ENCODE measurements at places on chromosomes 13 and 19.
A peak's percentile ranks its signal among the peaks of the same experiment; 100 is the strongest.

DNA sequence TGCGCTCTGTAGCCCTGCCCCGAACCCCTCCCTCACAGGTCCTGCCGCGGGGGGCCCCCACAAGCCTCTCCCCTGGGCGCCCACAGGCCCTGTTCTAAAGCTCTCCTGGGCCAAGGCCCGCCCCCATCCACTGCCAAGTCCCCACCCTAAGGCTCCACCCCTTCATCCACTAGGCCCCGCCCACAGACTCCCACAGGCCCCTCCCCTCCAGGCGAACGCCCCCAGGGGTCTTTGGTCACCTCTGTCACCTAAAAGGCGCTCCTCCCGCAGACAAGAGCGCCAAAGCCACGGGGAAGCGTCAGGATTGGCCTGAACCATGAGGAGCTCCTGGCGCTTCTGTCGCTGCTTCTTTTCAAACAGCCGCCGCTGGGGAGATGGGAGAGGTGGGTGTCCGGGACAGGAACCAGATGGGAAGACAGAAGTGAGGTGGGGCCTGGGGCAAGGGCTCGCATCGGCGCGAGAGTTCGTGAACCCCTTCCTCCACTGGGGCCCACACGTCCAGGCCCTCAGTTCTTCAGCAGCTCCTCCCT lies 2.3 kb downstream of the TULP2 start:
- no peak for DNase-seq

DNA sequence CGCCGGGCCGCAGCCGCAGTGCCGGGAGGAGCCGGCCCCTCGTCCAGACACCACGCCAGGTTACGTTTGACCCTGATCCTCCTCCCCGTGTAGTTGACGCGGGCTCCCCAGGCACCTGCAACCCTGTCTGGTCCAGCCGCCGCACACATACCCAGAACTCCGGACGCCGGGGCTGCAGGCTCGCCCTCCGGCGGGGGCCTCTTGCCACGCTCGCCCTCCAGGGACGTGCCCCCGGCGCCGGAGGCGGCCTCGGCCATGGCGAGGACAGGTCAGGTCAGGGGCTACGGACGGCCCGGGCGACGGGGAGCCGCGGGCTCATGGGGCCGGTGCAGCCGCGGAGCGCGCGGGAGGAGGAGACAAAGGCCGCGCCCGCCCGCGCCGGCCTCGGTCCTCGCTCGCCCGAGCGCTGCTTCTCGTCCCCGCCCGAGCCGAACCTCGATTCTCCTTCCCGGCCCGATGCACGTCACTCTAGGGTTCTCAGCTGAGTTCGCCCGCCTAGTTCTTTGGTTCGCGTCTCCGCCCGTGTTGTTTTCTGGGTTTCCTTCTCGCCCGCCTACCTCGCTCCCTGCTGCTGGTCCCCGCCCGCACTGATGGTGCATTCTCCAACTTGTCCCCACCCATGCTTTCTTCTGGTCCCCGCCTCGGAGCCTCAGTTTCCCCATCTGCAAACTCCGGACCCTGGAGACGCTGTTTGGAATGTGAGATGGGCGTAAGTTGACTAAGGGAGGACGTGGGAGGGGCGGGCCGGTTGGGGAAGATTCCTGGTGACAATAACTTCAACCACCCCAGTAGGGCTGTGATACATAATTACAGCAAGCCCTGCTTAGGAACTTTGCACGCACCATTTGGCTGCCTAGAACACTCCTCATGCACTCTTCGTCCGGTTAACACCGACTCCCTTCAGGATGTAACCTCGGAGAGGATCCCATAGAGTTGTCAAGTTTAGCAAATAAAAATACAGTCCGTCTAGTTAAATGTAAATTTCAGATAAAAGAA lies at the start of gene ANO8:
Gene ANO8, minus strand, starts transcription at position 442 of the 996 bp plus-strand sequence. Its CDS starts 185 bp downstream, at position 257.
- peak; percentile 87 for DNase-seq

GRCh38 chr13:113914333-113915011 lies 50.6 kb upstream of the GAS6 start:
- DNase-seq: no peak

DNA sequence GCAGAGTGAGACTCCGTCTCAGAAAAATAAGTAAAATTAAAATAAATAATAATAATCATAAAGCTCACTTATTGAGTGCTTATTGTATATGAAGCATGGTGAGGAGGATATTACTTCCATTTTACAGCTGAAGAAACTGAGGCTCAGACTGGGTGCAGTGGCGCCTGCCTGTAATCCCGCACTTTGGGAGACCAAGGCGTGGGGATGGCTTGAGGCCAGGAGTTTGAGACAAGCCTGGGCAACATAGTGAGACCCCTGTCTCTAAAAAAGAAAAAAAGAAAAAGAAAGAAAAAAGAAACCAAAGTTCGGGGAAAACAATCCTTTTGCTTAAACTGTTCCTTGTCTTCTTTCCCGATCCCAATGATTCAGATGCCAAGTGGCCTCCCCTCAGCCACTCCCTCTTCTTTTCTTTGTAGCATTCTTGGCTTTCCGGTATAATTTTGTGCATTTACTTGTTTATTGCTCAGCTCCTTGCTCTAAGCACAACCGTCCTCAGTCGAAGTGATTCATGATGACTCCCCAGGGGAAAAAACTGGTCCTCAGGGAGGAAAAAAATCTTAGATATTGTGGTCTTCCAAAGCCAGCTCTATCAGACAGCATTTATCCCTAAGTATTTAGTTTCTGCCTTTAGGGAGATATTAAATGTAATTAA lies 965 bp upstream of the EIF3G start:
- DNase-seq: no peak

- no peak for DNase-seq
Observed at GRCh38 chr19:10228920-10229319, 2.2 kb downstream of the S1PR2 start.

DNA sequence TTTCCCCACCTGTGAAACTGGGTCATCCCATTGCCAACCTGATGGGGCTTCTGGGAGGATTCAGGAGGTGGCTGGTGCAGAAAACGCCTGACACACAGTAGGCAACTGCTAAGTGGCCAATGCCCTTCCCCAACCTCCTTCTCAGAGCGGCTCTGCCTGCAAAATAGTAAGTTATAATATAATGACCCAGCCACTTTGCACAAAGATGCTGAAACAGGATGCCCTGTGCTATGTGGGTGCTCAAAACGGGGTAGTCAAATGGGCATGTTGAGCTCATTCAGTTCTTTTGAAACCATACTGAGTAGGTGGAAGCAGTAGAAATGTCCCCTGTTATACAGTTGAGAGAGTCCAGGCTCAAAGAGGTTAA lies 507 bp downstream of the MARCHF2 start:
- no peak for DNase-seq

DNA sequence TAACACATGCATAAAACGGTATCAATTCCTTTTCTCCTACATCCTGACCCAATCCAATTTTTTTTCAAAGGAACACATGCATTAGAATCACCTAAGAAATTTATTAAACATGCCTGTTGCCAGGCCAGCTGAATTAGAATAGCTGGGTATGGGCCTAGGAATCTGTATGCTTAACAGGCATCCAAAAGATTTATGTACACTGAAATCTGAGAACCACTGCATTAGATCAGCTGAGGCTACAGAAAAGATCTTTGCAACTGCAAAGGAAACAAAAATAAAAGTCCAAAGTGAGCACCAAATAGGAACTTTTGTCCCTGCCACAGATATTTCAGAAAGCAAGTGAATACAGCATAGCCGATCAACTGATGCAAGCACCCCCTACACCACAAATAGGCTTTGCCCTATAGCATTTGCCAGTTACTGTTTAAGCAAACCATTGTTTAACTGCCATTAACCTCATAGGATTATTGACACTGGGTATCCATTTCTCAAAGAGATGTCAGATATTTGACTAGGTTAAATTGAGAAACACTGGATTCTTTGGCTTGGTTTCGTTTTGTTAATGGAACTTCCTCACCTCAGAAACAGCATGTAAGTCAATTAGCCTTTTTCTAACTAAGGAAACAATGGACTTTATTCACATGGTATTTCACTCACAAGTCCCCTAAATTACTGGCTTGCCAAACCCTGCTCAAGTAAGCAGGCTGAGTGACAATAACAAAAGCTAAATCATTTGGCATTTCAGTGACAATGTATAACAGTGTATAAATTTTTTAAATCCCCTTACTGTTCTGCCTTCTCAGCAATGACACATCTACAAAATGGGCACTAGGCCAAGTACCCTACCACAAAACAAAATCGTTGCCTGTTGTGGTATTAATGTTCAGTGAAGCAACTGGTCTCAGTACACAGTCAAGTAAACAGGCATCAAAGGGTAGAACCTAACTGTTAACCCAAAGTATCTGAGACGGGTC lies 67.8 kb downstream of the SUCLA2 start:
- DNase-seq: no peak

DNA sequence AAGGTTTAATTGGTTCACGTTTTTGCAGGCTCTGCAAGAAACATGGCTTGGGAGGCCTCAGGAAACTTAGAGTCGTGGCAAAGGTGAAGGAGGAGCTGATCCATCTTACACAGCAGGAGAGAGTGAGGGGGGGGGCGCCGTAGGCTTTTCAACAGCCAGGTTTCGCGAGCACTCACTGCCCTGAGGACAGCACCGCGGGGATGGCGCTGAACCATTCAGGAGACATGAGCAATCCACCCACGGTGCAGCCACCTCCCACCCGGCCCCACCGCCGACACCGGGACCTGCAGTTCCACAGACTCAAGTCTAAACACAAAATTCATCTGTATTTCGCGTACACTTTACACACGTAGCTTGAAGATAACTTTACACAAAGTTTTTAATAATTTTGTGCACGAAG lies 73.6 kb downstream of the KDM4B start:
- no peak for DNase-seq

DNA sequence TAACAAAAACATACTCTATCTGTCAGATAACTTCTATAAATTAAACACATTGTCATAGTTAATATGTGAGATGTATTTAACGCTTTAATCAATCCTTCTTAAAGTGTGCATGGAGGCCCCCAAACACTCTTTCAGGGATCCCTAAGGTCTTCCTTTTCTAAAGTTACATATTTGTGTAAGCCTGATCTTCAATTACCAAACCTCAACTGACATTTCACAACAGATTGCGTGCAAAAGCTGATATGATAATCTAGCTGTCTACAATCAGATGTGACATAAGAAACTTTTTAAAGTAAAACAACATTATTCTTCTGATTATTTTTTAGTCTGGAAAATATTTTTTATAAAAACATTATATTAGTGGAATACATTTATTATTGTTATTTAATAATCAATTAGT lies 1850.4 kb downstream of the OLFM4 start:
- no peak for DNase-seq

DNA sequence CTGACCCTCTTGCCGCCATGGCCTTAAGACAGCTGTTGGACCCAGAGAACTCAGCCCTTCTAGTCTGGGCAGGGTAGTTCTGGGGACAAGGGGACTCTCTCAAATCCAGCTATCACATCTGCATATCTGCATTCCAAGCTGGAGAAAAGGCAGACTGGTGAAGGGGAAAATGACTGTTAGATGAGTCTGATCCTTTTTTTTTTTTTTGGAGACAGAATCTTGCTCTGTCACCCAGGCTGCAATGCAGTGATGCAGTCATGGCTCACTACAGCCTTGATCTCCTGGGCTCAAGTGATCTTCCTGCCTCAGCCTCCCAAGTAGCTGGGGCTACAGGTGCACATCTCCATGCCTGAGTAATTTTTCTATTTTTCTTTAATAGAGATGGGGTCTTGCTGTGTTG lies 114.3 kb downstream of the SIPA1L3 start:
- no peak for DNase-seq

Measured in DMS79 (cell line).